Chondrocyte (in vitro differentiated cells): ENCODE measurements at places on chromosomes 7 and 10.
A peak's percentile ranks its signal among the peaks of the same experiment; 100 is the strongest.

DNA sequence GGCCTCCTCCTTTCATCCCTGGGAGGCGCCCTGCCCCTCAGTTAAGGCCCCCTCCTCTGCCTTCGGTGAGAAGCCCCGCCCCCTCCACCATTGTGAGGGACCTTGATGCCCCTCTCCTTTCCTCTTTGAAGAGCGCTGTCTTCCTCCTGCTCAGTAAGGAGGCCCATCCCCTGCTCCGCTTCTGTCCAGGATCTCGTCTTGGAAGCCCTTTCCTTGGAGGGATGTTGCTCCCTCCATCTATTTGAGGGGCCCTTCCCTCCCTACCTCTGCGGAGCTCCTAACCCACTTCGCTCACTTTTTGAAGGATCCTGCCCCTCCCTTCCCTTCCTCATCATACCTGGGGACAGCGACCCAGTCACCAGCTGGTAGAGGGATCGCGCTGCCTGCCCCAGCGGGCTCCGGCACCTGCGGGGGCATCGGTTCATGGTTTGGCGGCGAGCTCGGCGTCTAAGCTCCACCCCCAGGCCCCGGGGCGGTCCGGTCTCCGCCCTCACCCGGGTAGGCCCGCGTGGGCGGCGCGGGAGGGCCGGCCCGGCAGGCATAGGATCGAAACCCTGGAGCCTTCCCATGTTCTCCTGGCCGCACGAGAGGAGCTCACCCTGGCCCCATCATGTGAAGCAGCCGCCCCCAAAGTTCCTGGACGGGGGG lies 4.1 kb downstream of the KCNIP2 start:
- no peaks in the 10 kb centered on the region for H3K36me3 ChIP-seq
- peak; percentile 81 for DNase-seq
- no peak overlapping the region for H3K4me3 ChIP-seq
- H3K27ac ChIP-seq: no peak overlapping the region
- H3K4me1 ChIP-seq: peaks cover 28% of the 10 kb centered on the region
- H3K27me3 ChIP-seq: no peaks in the 10 kb centered on the region

DNA sequence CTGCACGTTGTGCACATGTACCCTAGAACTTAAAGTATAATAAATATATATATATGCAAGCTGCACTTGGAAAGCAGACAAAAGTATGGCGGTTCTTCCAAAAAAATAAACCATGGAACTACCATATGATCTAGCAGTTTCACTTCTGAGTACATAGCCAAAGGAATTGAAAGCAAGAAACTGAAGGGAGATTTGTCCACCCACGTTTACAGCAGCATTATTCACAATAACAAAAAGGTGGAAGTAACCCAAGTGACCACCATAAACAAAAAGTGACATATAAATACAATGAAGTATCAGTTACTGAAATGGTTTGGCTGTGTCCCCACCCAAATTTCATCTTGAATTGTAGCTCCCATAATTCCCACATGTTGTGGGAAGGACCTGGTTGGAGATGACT lies 525.3 kb upstream of the CELF2 start:
- no peaks in the 10 kb centered on the region for H3K27me3 ChIP-seq
- DNase-seq: no peak
- no peak overlapping the region for H3K4me3 ChIP-seq
- H3K27ac ChIP-seq: no peak overlapping the region
- H3K4me1 ChIP-seq: peaks cover 41% of the 10 kb centered on the region

- H3K27me3 ChIP-seq: peaks cover 51% of the 10 kb centered on the region
- no peak overlapping the region for H3K27ac ChIP-seq
- peak; percentile 72 for DNase-seq
- H3K4me3 ChIP-seq: no peak overlapping the region
- no peaks in the 10 kb centered on the region for H3K36me3 ChIP-seq
These were observed 35.8 kb downstream of the RASGEF1A start for GRCh38 chr10:43230909-43231522.

DNA sequence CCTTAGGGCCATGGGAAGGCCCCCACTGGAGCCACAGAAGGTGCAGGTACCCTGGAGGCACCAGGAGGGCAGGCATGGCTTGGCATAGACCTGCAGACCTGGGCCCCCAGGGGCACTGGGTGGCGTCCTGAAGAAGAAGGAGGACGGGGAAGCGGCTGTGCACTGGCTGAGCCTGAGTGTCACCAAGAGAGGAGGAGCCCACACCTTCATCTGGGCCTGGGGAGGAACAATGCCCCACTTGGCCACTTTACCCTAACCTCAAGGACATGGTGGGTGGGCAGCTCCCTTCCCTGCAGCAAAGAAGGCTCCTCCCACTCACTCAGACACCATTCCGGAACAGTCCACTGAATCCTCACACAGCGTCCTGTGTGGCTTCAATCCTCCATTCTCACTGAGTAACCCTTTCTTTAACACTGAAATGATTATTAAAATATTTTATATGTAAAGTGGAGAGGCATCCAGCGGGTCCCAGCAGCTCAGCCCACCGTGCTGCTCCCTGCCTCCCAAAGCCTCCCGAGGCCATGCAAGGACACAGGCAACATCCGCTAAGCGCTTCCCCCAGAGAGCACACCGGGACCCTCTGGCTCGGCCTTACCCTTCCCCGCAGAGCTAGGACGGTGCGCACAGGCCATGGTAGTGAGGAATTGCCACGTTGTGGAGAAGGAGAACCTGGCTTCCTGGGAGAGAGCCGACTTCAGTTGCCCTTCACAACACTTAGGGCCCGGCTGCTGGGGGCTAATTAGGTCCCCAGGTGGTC lies 516.7 kb upstream of the MGMT start:
- DNase-seq: peak; percentile 67
- no peaks in the 10 kb centered on the region for H3K27me3 ChIP-seq
- no peaks in the 10 kb centered on the region for H3K36me3 ChIP-seq
- no peak overlapping the region for H3K27ac ChIP-seq
- no peaks in the 10 kb centered on the region for H3K4me1 ChIP-seq

GRCh38 chr7:4655896-4656295 lies 26.2 kb upstream of the FOXK1 start:
- H3K4me3 ChIP-seq: no peak overlapping the region
- peaks cover 16% of the 10 kb centered on the region for H3K4me1 ChIP-seq
- no peaks in the 10 kb centered on the region for H3K27me3 ChIP-seq
- H3K36me3 ChIP-seq: peaks cover 13% of the 10 kb centered on the region

GRCh38 chr10:119818889-119819270 lies 53.8 kb downstream of the MCMBP start:
- H3K4me3 ChIP-seq: peak overlapping the region; percentile 75
- H3K27me3 ChIP-seq: no peaks in the 10 kb centered on the region
- H3K4me1 ChIP-seq: peaks cover 15% of the 10 kb centered on the region
- DNase-seq: no peak
- H3K27ac ChIP-seq: peak overlapping the region; percentile 90

DNA sequence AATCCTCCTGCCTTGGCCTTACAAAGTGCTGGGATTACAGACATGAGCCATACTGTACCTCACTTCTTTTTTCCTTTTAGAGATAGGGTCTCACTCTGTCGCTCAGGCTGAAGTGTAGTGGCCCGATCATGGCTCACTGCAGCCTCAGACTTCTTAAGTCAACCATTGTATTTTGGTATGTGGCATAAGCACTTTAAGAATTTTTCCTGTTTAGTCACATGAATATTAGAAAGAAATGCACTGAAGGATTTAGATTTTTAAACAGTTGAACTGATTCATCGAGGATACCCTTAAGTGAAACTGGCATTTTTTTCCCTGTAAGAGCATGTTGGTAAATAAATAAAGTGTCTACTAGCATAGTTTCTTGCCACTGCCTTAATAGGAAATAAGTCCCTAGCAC lies 319.3 kb upstream of the CACNA2D1 start:
- H3K4me3 ChIP-seq: no peak overlapping the region
- DNase-seq: no peak
- no peaks in the 10 kb centered on the region for H3K36me3 ChIP-seq
- no peaks in the 10 kb centered on the region for H3K4me1 ChIP-seq

DNA sequence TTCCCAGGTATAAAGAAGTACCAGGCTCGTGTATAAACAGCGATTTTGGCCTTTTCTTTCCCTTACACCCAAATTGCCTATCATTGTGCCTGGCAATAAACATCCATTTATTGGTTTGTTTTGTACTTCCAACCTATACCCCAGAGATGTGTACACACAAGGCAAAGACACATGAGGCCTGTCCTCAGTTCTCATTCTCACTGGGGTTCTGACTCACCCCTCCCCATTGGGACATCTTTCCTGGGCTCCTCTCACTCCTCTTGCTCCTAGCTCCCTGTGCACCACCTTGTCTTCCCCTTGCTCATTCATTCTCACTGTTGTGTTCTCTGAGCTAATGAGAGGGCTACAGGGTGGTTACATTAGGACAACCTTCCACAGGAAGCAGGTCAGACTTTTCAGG lies 240.7 kb downstream of the ANK3 start:
- no peak overlapping the region for H3K4me3 ChIP-seq
- peak overlapping the region; percentile 37 for H3K27ac ChIP-seq
- no peak for DNase-seq

GRCh38 chr10:132241496-132241895 lies 54.7 kb downstream of the DPYSL4 start:
- H3K27ac ChIP-seq: no peak overlapping the region
- H3K36me3 ChIP-seq: peaks cover 2% of the 10 kb centered on the region
- H3K4me3 ChIP-seq: no peak overlapping the region
- no peaks in the 10 kb centered on the region for H3K27me3 ChIP-seq
- no peak for DNase-seq
- no peaks in the 10 kb centered on the region for H3K4me1 ChIP-seq

GRCh38 chr10:126500866-126501265 lies 112.6 kb upstream of the ADAM12 start:
- no peak overlapping the region for H3K27ac ChIP-seq
- DNase-seq: no peak
- H3K4me3 ChIP-seq: no peak overlapping the region
- H3K27me3 ChIP-seq: no peaks in the 10 kb centered on the region

GRCh38 chr10:786633-787474 lies 97.4 kb upstream of the DIP2C start:
- no peak overlapping the region for H3K27ac ChIP-seq
- H3K27me3 ChIP-seq: no peaks in the 10 kb centered on the region
- peaks cover 2% of the 10 kb centered on the region for H3K36me3 ChIP-seq
- no peak overlapping the region for H3K4me3 ChIP-seq

DNA sequence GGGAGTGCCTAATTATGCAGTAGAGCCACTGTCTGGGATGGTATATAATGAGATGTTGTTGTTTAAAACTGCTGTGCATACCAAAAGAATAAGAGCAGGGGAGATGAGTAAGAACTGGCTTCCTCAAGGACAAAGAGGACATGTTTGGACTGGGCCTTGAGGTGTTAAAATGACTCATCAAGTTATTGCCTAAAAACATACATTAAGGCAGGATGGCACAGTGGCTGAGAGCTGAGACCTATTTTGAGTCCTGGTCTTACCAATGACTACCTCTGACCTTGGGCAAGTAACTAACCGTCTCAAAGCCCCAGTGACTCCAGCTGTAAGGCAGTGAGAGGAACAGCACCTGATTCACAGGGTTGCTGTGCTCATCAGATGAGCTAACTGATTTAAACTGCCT lies 71.1 kb downstream of the CFAP58 start:
- no peaks in the 10 kb centered on the region for H3K4me1 ChIP-seq
- H3K27me3 ChIP-seq: peaks cover 13% of the 10 kb centered on the region
- H3K27ac ChIP-seq: no peak overlapping the region

- no peak overlapping the region for H3K4me3 ChIP-seq
- no peaks in the 10 kb centered on the region for H3K36me3 ChIP-seq
- no peak for DNase-seq
- H3K4me1 ChIP-seq: peaks cover under 1% of the 10 kb centered on the region
These were observed 77.7 kb downstream of the ITGB8 start for GRCh38 chr7:20408467-20408826.

GRCh38 chr10:52376694-52377354 lies 62.7 kb downstream of the DKK1 start:
- no peak overlapping the region for H3K27ac ChIP-seq
- H3K4me3 ChIP-seq: no peak overlapping the region
- H3K4me1 ChIP-seq: no peaks in the 10 kb centered on the region
- peaks cover 4% of the 10 kb centered on the region for H3K36me3 ChIP-seq

DNA sequence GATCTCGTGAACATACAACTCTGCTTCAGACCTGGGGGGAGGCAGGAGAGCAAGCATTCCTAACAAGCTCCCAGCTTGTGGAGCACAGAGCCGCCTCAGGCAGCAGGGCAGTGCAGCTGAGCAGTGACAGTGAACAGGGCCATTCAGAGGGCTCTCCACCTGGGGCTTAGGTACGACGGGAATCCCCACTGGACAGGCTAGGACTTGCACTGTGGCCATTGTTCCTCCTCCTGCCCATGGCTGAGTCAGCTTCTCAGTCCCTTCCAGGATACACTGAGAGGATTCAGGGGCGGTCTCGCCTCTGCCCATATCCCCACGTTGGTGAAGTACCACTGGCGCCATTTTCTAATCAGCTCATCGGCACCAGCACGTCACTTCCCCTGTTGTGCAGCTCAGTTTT lies 71.1 kb downstream of the FIGNL1 start:
- H3K27me3 ChIP-seq: peaks cover 45% of the 10 kb centered on the region
- DNase-seq: no peak
- no peak overlapping the region for H3K4me3 ChIP-seq
- H3K36me3 ChIP-seq: no peaks in the 10 kb centered on the region

DNA sequence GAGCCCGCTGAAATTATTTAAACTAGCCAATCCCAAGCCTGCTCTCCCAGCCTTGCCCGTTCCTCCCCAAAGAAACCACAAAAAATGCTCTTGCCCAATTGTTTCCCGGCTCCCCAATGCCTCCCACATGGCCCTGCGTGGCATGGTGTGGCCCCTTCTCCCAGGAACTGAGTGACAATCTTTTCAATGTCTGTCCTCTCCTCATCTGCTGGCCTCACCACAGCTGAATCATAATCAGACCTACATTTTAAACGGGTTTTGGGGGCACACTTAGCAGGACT lies 201.5 kb downstream of the PRPF18 start:
- H3K4me3 ChIP-seq: no peak overlapping the region
- H3K36me3 ChIP-seq: peaks cover 5% of the 10 kb centered on the region
- no peaks in the 10 kb centered on the region for H3K27me3 ChIP-seq
- no peak overlapping the region for H3K27ac ChIP-seq
- no peak for DNase-seq

- H3K4me1 ChIP-seq: peaks cover 18% of the 10 kb centered on the region
- H3K4me3 ChIP-seq: no peak overlapping the region
- no peaks in the 10 kb centered on the region for H3K27me3 ChIP-seq
- DNase-seq: no peak
These were observed 141.4 kb upstream of the INSYN2A start for GRCh38 chr10:127337801-127338200.

- H3K4me3 ChIP-seq: no peak overlapping the region
- DNase-seq: peak; percentile 28
- H3K4me1 ChIP-seq: peaks cover 44% of the 10 kb centered on the region
- peak overlapping the region; percentile 22 for H3K27ac ChIP-seq
These were observed 88.8 kb upstream of the TNS3 start for GRCh38 chr7:47670729-47671128.

DNA sequence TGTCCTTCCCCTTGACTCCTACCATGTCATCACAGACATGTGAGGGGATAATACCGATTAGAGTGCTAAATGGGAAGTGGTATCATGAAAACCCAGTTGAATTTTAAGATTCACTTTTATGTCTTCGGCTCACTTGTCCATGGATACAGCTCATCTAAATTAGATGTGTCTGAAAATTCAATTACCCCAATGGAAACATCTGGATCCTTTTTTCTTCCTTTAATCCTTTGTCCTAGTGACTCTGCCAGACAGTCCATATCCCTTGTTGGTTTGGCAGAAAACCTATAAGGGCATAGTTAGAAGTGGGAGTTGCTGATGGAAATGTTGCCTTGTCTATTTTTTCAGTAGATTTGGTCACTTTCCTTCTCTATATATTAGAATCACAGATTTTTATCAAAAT lies 271.9 kb downstream of the MTERF1 start:
- H3K27me3 ChIP-seq: peaks cover 2% of the 10 kb centered on the region
- no peaks in the 10 kb centered on the region for H3K4me1 ChIP-seq
- H3K27ac ChIP-seq: no peak overlapping the region
- H3K36me3 ChIP-seq: peaks cover 1% of the 10 kb centered on the region
- no peak for DNase-seq
